ENCODE measurements at places on chromosomes 7 and 10.

- no peak for DNase-seq
These were observed 76.0 kb upstream of the TMEM26 start for GRCh38 chr10:61529208-61529607.

DNA sequence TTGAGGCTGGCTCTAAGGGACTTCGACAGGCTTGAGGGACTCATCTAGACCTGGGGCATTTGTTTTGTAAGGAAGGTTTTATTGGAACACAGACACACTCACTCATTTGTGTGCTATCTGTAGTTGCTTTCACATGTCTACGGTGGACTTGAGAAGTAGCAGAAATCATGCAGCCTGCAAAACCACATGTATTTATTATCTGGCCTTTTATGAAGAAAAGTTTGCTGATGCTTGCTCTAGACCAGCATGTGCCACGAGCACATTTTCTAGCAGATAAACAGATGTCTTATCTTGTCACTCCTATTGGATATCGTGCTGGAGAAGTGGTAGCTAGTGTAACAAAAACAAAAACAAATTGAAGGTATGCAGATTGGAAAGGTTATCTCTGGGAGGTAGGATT lies 9.8 kb downstream of the UPP1 start:
- DNase-seq: peak; percentile 44

DNA sequence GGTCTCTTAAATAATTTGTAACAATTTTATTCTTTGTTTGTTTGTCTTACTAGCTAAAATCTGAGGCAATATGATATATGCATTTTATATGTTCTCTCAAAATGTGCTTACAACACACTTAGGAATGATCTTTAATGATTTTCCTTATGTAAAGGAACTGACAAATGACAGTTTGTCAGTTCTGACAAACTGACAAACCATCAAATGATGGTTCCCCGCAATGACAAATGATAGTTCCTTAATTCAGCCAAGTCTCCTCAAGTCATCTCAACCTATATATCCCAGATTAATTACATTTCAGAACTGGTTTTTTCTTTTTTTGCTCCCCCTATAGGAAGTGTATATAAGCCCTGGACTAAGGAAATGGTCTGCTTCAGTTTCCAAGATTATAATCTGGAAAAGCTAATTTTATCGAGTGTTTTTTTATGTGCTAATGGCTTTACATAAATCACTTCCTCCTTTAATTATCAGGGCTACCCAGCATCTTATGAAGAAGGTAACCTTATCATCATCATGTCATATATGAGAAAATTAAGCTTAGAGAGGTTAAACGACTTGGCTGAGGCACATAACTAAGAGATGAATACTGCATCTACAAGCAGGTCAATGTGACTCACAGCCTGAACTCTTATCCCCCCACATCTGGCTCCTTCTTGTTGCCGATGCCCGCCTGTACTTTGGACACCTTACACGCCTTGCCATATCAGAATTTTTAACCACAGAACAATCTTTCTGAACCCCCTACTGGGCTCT lies 75.1 kb downstream of the RELN start:
- no peak for DNase-seq

GRCh38 chr7:4807598-4808016 lies 32.2 kb downstream of the AP5Z1 start:
- DNase-seq: no peak

DNA sequence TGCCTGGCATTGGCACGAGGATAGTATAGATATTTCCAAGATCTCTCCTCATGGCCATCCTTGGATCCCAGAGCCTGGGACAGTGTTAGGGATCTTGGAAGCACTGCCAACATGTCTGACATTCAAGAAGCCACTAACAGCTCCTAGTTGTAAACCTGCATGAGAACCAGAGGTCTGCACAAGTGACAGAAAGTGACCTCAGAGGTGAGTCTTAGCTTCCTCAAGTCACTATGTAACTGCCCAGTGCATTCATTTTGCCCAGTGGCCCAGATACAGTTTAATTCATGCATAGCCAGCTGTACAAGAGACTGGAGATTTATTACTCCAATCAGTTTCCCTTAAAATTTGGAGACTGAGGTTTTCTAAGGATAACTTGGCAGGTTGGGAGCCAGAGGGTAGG lies 16.7 kb downstream of the SUGCT start:
- no peak for DNase-seq

DNA sequence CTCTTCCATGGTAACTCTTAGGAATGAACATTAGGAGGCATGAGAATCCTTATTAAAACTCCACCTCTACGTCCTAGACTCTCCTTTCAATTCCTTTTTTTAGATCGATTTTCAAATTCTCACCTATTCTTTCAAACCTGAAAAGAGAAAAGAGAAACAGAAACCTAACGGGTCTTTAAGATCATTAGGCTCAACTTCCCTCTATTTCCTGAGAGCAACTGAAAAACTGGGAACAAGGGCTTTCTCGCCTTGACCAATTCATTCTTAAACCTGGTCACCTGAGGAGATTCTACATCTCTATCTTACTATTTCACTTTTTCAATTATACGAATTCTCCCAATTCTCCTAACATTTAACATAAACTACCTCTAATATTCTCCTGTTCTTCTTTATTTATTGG lies 2.8 kb downstream of the TFEC start:
- DNase-seq: no peak

- DNase-seq: no peak
These were observed 547.5 kb downstream of the GALNT17 start for GRCh38 chr7:71679480-71679879.

GRCh38 chr10:75508814-75509306 lies 77.4 kb downstream of the LRMDA start:
- DNase-seq: no peak

DNA sequence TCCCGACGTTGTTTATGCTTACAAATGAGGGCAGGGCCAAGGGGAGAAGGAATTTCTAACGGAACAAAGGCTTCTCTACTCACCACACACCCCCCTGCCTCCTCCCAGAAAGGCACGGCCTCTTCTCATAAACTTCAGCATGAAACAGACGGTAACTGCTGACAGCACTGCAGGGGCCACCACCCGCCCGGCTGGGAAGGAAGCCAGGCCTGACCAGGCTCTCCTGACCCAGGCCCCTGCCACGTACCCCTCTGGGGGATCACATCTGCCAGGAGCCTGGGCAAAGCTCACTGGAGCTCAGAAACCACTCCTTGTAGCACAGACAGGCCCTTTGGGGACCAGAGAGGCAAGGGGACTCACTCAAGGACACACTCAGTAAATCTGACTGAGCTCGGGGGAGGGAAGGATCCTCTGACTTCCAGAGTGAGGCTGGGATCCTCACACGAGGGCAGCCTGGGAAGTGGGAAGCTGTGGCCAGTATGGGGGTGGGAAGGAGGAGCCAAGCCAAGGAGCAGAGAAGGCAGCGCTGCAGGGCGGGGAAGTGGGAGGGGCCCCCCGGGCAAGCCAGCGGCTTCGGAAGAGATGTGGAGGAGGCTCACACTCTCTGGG lies 46.1 kb downstream of the ZCCHC24 start:
- DNase-seq: peak; percentile 42

- no peak for DNase-seq
These were observed 8.4 kb downstream of the TRIM24 start for GRCh38 chr7:138468244-138469123.

- no peak for DNase-seq
These were observed 15.3 kb downstream of the GPER1 start for GRCh38 chr7:1103009-1103788.

GRCh38 chr7:103660455-103661371 lies 214.7 kb upstream of the SLC26A5 start:
- DNase-seq: peak; percentile 55

GRCh38 chr7:29935111-29935510 lies 54.5 kb downstream of the SCRN1 start:
- no peak for DNase-seq

DNA sequence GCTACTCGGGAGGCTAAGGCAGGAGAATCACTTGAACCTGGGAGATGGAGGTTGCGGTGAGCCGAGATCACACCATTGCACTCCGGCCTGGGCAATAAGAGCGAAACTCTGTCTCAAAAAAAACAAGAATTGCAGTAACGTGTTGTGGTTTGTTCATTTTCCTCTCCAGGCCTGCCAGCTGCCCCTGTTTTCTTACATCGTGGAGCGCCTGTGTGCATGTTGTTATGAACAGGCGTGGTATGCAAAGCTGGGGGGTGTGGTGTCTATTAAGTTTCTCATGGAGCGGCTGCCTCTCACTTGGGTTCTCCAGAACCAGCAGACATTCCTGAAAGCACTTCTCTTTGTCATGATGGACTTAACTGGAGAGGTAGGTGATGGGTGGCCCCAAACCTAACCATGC lies 52.1 kb downstream of the TRRAP start:
- no peak for DNase-seq

- DNase-seq: no peak
These were observed 30.6 kb upstream of the ZNRF2 start for GRCh38 chr7:30253796-30254165.

DNA sequence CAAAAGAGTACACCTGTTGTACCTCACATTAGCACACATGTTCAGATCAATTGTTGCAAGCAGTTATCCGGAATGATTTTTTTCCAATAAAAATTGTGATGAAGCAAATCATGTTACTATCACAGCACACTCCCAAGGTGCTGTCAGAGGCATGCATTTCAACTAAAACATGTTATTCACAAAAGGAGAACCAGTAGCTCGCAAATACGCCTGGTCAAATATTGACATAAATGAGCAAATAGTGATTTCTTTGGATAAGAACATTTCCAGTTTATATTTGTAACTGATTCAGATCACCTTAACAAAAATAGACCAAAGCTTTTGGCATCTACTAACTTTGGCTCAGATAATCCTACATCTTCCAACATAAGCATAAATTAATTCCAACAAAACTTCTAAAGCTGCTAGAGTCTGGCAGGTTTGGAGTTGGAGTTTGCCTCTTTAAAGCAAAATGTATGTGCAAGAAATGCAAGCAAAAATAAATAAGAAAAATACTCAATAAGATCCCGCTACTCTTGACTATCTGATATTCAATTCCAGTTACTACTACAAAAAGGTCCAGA lies 208.0 kb downstream of the SFMBT2 start:
- no peak for DNase-seq

DNA sequence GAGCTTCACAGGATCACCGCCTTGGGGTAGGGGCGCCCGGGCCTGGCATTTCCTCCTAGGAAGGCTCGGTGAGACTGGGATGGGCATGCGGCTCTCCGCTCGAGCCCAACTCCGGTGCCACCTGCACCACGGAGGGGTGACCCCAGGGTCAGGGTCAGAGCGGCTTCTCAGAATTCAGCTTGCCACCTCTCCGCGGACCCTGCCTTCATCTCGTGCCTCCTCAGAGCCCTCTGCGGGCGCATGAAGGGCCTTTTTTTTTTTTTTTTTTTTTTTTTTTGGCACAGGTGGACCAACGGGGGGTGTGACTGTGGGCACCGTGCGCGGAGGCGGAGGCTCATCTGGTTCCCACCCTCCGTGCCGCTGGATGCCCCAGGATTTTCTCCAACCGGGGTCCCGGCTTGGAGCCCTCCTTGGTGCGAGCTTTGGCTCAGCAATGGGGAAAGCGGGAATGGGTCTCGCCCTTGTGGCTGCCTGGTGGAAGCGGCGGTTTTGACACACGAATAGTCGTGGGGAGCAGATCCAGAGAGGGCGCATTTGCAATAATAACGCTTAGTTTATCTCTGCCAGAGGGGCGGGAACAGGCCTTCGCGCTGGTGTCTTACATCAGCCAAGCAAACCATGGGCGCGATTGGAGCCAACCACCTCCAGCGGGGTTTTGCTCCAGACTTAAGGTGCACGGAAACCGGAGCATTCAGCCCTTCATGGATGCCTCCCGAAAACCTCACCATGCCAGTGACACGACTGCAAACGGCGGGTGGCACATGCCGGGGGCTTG lies 5.0 kb upstream of the TNRC18 start:
- DNase-seq: no peak

GRCh38 chr10:24457661-24458318 lies 248.9 kb downstream of the KIAA1217 start:
- peak; percentile 53 for DNase-seq

DNA sequence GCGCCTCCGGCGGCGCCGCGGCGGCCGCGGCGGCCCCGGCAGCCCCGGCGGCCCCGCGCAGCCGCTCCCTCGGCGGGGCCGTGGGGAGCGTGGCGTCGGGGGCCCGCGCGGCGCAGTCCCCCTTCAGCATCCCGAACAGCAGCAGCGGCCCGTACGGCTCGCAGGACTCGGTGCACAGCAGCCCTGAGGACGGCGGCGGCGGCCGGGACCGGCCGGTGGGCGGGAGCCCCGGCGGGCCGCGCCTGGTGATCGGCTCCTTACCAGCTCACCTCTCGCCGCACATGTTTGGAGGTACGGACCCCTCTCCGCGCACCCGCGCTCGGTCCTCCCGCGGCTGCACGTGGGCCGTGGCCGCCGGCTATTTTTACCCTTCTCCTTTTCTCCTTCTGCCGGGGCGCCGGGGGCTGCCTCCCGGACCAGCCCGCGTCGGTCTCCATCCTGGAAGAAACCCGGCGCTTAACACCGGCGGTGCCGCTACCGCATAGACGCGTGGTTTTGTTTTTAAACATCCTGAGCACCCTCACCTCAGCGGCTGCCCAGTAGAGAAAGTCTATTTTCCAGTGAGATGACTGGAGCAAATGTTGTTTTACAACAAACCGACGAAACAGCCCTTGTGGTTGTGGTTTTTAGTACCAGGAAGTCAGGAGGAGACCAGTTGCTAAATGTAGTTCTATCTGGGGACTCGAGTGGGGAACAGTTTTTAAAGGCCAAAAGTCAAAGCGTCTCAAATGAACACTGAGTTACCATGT lies 1.3 kb downstream of the ZNRF2 start:
- peak; percentile 60 for DNase-seq

Data from SK-MEL-5 (cell line).